AG04449 (cell line): ENCODE measurements at places on chromosomes 12 and 14.

- DNase-seq = no peak
Observed at GRCh38 chr12:69663726-69664125, 35.4 kb downstream of the BEST3 start.

DNA sequence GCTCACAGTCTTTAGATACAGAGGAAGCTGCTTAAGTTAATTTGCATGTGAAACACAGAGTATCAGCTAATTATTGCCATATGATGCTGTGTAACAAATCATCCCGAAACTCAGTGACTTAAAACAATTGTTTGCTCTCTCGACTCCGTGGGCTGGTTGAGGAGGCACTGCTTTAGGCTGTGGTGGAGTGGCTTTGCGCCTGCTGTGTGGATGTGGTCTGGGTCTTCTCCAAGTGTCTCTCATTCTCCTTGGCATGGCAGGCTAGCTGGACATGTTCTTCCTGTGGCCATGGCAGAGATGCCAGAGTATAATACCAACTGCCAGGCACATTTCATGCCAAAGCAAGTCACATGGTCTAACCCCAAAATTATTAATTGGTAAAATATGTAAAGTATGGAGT, 40.9 kb downstream of the PELI2 start:
- DNase-seq = no peak

DNA sequence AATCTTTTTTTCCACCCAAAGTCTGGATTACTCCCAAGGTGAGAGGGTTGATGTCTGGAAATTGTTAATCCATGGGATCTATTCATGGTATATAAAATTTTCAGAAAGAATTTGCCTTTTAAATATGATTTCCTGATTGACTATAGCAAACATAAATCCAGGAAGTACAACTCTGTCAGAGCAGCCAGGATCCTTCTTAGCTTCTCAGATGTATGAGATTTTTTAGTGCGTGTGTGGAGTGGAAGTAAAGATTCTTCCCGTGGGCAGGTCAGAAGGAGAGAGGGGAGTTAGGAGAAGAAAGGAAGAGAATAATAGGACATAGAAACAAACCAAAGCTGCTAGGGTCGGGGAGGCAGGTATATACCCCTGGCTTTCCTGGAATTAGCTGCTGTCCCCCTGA, 159.3 kb downstream of the FBXL14 start:
- no peak for DNase-seq

DNA sequence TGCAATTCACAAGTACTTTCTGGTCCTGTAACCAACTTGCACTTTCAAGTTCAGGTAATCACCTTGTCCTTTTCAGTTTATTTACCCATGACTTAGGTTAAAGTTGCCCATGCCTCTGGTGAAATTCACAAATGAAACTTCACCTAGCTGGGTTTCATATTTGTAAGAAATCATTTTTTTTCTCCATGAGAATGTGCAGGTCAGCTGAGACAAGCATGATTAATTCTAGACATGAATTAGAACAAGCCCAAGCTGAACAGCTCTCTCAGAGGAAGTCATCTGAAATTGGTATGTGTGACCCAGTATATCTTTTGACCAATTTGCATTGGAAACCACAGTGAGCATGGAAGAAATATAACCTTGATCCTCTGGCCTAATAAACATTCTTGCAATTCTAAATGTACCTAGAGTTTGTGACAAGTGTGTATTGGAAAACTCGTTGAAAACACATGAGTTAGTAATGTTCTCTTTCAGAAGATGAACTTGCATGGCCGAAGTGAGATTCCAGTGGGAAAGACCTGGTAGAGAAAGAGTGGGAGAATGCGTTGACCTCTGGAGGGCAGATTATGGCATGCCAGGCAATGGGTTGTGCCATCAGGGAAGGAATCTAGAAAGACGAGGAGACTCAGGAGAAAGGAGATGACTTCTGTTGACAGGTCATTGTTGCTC, 486.5 kb downstream of the ZFP36L1 start:
- DNase-seq = no peak
